Fibroblast of mammary gland (primary cell): ENCODE measurements at places on chromosomes 3 and 15.

GRCh38 chr15:94586099-94586498 is 354.7 kb downstream of the MCTP2 start:
- DNase-seq: no peak

DNA sequence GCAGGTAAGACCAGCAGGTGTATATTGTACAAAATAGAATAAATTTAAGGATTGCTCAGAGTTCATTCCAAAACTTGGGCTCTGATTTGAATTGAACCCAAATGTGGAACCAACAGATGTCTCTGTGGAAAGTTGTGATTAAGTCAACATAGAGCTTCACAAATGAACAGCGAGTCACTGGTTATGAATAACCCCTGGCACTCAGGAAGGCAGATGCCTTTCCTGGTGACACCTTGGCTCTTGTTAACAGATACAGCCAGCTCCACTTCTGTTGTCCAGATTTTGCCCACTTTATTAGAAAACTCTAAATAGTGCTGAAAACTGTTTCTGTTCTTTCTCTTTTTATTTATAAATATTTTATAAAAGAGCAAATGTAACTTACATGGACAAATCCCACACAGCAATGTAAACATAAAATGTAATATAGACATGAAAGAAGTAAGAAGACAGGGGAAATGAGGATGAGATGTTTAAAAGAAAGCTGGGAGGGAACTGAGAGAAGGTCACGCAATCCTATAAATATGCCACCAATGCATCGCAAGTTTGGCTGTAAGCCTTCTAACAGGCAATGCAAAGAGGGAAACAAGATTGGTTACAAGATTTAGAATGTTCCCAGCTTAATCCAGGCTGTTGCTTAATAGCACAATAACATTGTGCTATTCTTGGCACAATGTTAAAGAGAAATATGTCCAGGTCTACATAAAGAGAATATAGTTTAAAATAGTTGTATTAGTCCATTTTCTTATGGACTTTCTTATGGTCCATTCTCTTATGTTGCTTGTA is 495.5 kb downstream of the TAFA4 start:
- DNase-seq: no peak

GRCh38 chr3:173893066-173893465 is 495.5 kb downstream of the NLGN1 start:
- DNase-seq: peak; percentile 72

- DNase-seq: no peak
Observed at GRCh38 chr15:40392986-40393948, 10.7 kb downstream of the KNSTRN start.

- no peak for DNase-seq
Observed at GRCh38 chr3:49100046-49100615, 4.4 kb downstream of the QARS1 start.
